ENCODE measurements at places on chromosomes 1 and 21.

DNA sequence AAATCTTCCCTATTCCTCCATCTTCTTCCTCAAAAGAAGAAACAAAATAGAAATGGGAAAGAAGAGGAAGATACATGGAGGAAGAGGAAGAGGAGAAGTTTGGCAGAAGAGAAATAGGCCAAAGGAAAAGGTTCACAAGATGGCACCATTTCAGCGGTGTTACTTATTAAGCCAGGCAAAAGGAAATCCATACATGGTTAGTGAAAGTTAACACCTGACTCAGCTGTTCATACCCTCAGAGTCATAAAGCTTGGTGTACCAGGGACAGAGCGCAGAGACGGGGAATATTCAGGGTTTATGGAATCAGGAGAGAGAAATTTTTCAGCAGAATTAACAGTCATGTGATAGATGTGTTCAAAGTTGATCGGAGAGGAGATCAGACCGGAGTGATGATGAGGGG lies 70.6 kb downstream of the COQ8A start:
- no peak for DNase-seq

GRCh38 chr1:234879147-234880080 lies 249.2 kb downstream of the TOMM20 start:
- no peak for DNase-seq

DNA sequence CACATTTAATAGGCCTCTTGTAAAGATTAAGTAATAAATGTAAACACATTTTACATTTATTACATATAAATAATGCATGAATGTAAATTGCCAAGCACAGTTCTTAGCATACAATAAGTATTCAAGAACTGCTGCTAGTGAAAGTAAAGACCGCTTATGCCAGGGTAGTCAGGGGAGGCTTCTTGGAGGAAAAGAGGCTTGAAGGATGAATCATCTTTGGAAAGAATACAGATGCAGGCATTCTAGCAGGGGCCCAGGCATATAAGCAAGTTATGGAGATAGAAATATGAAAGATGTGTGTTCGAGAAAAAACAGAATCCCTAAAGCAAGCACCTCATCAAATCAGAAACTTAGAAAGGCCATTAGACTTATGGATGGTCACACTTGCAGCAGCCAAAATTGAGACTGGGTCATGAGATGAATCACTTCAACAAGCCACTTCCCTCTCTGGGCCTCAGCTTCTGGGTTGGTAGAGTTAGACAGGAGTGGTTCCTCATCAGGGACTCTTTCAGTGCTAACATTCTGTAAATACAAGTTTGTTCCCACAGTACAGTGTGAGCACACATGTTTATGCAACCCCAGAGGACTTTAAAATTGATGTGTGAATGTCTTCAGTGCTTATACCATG lies 79.8 kb upstream of the ROR1 start:
- no peak for DNase-seq

- peak; percentile 30 for DNase-seq
These were observed 226.8 kb downstream of the LMX1A start for GRCh38 chr1:165129568-165130164.

GRCh38 chr1:151616505-151616849 lies 4.6 kb downstream of the SNX27 start:
- DNase-seq = no peak

GRCh38 chr1:43924516-43924915 lies 9.1 kb upstream of the ARTN start:
- DNase-seq = no peak

DNA sequence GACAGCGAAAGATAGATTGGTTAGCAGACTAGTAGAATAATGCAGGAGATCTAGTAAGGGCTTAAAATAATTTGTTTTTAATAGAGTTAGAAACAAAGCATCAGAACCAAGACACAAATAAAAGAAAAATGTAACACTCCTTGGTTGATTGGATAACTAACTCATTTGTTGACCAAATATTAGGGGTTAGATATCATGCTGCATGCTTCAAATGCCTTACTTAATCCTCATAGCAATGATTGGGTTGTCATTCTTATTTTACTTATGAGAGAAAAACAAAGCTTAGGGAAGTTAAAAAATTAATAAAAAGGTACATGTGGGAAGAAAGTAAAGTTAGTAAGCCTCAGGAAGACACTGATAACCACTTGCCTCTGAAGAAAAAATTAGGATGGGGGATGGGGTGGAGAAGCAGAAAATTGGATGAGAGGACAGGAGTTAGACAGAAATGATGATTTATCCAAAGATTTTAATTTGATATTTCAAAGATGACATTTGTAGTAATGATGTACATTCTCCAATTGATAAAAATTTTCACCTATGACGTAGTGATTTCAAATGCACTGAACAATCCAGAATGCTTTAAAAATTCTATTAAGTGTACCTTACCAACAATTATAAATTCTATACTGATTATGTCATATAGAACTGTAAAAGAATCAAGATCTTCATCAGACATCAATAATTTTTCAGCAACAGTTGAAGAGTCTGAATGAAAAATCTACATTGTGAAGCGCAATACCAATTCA lies 374.7 kb downstream of the COL11A1 start:
- no peak for DNase-seq

DNA sequence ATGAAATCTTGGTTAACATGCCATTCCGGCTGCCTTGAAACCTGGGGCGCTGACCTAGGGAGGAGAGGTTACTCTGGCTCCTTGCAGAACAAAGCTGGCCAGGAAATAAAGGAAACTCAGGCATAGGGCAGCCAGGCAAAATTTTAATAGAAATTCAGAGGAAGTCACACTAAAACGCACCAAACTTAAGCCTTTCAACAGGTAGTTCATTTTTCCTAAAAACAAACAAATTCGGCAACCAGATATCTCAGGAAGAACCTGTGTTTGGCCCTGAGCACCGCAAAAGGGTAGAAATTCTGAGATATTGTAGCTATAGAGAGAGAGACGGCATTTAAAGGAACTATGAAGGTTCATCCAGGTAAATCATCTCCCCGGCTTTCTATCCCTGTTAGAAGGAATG lies 13.1 kb downstream of the LYST start:
- DNase-seq = no peak

- no peak for DNase-seq
These were observed 10.5 kb downstream of the MIIP start for GRCh38 chr1:12029720-12030339.

- no peak for DNase-seq
These were observed 8.1 kb downstream of the MTHFR start for GRCh38 chr1:11797525-11798216.

- DNase-seq = no peak
These were observed 7.5 kb upstream of the THEM4 start for GRCh38 chr1:151916726-151917370.

DNA sequence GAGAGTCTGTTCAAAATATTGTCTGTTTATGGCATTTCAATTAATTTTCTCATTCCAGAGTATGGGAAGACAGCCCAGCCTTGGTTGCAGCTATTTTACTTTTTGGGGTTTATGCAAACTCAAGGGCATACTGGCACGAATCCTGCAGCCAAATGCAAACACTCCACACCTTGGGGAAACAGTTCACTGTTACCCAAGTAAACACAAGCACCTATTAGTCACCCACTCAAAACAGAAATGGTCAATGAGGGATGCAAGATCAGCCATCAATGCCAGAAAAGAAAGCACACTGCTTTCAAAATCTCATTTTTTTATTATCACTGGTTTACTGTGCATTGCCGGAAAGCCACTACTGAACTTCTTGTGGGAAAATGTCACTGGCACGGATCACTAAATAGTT lies 170.6 kb downstream of the RUNX1 start:
- no peak for DNase-seq

DNA sequence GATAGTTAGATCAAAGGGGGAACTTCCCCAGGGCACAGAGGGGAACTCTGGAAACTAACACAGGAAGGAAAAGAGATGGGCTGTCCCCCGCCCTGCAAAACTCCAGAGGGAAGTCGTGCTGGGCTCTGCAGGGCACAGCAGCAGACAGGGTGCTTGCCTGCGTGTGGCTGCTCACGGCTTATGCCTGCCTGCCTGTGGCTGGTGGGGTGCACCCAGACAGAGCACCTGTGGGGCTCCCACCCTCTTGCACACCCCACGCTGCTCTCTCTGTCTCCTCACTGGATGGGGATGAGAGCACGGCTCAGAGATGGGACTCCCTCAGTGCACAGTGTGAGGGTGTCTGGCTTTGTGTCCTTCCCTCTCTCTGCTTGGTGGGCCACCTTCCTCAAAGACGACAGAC lies 13.5 kb upstream of the ETV3L start:
- DNase-seq = no peak

DNA sequence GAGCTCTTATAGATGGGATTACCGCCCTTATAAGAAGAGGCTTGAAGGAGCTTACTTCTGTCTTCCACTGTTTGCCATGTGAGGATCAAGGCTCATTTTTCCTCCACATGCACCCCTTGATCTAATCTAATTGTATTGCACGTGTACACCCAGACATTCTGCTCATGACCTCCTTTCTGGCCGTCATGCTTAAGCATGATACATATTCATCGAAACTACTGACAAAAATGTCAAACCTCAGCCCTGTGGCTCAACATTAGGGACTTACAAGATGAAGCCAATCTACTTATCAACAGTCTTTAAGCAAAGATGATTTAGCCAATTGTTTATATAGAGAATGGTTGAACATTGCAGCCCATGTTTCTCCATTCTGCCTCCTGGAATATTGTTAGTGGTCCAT lies 127.6 kb downstream of the XCL2 start:
- no peak for DNase-seq

DNA sequence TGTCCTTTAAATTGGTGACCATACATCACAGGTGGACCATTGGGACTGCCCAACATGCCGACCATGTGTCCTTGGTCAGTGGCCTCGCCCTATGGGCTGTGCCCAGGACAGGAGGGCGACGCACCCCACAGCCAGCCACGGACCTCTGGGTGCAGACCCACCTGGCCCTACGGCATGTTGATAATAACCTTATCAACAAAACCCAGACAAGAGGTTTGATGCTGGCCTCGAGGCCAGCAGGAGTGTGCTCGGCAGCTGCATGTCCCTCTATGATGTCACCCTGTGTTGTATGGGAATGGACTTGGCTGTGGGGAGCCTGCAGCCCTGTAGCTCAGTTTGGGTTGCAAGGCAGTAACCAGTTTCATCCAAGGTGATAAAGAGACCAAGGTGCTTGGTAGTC lies 32.1 kb downstream of the SLC37A1 start:
- DNase-seq = no peak

GRCh38 chr1:62905309-62905708 lies 121.4 kb downstream of the ATG4C start:
- DNase-seq = no peak

GRCh38 chr1:236896716-236897115 lies 101.6 kb downstream of the MTR start:
- no peak for DNase-seq

DNA sequence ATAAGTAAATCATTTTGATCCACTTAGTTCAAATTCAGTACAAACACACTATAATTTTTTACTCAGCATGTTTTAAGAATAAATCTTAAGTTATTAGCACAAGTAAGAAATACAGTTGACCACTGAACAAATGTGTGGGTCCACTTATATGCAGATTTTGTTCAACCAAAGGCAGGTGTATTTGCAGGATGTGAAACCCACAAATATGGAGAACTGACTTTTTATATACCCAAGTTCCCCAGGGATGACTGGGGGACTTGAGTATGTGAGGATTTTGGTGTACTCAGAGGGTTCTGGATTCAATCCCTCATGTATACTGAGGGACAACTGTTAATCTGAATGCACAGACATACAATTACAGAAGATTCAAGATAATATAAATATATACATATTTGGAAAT lies 25.7 kb upstream of the ERICH3 start:
- DNase-seq = no peak

DNA sequence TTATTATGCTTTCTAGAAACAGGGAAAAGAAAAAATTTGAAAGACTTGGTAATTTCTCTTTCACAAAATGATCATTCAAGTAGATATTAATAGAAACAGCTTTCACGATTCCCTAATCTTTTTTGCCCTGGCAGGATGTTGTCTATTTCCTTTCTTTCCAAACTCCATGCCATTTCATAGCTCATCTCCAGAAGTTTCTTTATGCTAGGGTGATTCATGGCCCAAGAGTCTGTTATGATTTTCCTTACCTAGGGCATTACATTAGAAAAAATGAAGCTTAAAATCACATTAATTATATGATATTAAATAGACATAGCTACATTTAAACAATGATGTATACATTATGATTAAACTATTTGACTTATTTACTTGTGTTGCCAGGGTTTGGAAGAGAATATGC lies 762.1 kb downstream of the LTN1 start:
- DNase-seq = no peak

- no peak for DNase-seq
These were observed 532.2 kb downstream of the MATN1 start for GRCh38 chr1:30191154-30191702.

- DNase-seq = peak; percentile 10
These were observed 29.3 kb downstream of the AK2 start for GRCh38 chr1:33007190-33008050.

DNA sequence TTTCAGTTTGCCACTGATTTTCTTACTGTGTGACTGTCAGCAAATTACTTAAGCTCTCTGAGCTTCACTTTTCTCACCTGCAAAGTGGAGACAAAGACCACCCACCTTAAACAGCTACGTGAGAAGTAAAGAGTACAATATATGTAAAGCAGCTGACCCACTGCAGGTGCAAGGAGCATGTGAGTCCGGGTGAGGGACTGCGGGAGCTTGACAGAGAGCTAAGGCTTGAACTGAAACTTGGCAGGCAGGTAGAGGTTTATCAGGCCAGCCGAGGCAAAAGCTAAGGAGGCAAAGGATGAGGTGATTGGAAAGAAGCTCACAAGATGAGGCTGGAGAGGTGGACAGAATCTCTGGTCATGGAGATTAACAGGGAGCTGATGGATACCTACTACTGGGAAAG lies 36.6 kb downstream of the NIBAN1 start:
- DNase-seq = no peak

DNA sequence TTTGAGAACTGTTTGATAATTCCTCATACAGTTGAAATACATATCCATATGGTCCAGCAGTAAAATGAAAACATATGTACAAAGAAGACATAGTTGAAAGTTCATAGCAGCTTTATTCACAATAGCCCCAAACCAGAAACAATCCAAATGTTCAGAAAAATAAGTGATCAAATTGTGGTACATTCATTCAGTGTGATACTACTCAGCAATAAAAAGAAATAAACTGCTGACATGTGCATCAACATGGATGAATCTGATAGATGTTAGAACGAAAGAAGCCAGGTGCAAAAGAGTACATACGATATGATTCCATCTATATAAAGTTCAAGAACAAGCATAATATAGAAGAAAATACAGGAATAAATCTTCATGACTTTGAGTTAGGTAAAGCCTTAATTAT lies 77.2 kb downstream of the EVI5 start:
- DNase-seq = no peak

- DNase-seq = no peak
These were observed 3.3 kb upstream of the DHX9 start for GRCh38 chr1:182835806-182836205.

DNA sequence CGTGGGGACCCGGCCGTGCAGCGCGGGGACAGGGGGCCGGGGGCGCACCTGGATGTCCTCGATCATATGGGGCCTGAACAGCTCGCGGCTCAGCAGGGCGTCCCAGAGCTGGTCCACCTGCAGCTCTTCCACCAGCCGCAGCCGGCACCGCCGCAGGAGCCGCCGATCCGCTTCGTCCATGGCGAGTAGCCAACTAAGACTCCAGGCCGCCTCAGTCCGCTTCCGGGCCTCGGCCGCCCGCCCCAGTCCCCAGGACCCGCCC lies at the start of gene CASP9:
Gene CASP9 (minus strand): TSS at position 195 of the 262 bp plus-strand sequence. CDS start 15 bp downstream, at position 180.
- DNase-seq = no peak

Measured in DMS 273 treated with DMSO at 0.1 percent for 48 hours (cell line).